ENCODE measurements at places on chromosomes 5 and 9. TPM values are rescaled to one million over a fixed set of nuclear protein-coding genes. Genes with fewer than 3 reads are reported as not detected.

The ARID3C gene
- total RNA-seq, result not detected

The SET gene
- 153 TPM for total RNA-seq

The NPR3 gene
- total RNA-seq, result 0.58 TPM

The ENC1 gene
- total RNA-seq, result 27.4 TPM

The ADAMTS2 gene
- 4.4 TPM for total RNA-seq

The TAF11L14 gene
- not detected for total RNA-seq

The WASHC1 gene
- total RNA-seq, result 21.2 TPM

The CDH6 gene
- total RNA-seq, result 1.1 TPM

The ZNF169 gene
- 9.5 TPM for total RNA-seq

The CD274 gene
- total RNA-seq, result 1.7 TPM

DNA sequence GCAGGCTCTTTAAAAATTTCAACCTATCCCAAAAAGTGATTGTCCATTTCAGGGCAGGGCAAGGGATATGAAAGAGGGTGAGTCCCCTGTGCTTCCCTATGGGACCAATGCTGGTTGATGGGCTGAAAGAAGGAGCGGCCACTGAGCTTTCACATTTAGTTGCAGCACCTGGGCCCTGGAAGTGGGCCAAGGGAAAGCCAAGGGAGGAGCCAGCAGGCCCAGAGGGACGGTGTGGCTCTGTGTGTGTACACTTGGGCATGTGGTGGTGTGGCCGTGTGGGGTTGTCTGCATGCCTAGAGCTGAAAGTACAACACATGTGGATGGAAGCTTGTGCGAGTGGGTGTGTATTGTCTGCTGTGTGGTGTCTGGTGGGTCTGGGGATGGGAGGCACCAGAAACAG, 14.0 kb upstream of the PSMD5 start:
- DNase-seq, result peak; percentile 73

DNA sequence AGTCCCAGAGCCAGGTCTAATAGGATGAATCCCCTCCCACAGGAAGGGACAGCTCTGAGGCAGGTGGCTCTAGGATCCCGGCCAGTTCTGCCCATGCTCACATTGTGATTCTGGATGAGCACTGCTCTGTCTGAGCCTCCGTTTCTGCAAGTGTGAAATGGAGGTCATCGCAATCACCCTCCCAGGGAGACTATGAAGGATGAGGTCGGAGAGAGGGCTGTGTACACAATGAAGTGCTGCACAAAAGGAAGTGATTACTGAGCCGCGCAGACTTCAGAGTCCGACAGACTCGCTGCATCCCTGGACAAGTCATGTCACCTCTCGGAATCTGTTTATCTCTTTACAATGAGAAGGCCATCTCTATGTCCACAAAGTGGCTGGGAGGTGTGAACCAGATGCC, 21.7 kb downstream of the LHX6 start:
- DNase-seq, result no peak

- no peak for DNase-seq
These were observed 70.9 kb downstream of the PRLR start for GRCh38 chr5:35159370-35159742.

- no peak for DNase-seq
These were observed 284.2 kb upstream of the IRX1 start for GRCh38 chr5:3311433-3311832.

- DNase-seq, result no peak
These were observed 1.7 kb downstream of the TSSK1B start for GRCh38 chr5:113433071-113433470.

DNA sequence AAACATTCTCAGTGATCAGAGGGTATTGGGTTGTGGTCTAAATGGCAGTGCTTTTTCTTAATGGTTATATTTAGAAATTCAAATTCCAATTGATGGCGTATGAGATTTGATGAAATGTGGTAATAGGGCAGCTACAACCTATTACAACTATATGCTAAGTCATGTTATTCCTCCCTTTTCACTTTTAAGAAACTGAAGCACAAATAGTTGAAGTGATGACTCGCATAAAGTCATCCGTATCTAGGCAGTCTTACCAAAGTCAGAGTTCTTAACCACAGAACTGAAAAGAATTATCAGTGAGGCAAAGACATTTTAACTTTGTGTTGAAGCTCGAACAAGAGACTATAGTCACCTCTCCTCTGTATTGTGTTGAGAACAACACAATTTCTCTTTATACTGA, 28.2 kb downstream of the C9orf152 start:
- DNase-seq, result no peak

GRCh38 chr9:113479174-113479621, 15.7 kb downstream of the RGS3 start:
- peak; percentile 33 for DNase-seq

DNA sequence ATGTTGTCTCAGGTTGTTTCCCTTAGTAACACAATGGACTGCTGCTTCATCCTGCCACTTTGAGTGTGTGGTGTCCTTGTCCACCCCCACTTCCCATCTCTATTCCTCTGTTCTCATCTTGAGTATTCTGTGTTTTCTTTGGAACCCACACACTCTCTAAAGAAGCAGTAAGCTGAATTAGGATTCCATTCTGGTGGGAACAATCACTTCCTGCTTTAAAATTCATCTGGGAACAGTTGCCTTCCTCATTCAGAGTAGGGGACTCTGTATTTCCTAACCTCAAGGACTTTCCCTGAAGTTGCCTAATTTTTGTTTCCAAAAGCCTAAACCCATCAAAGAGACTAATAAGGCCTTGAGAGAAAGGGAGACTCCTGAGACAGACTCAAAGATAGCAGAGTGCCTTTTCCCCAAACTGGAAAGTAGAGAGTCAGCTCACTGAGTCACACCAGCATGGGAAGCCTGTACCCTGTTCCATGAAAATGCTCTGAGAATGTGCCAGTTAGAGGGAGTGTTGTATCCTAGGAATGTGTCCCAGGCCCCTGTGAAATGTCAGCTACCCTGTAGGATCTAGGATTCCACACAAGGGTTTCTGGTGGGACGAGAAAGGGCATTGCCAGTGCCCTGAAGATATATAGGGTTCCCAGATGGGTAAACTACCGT, 63.6 kb downstream of the CCDC192 start:
- no peak for DNase-seq

GRCh38 chr5:91235271-91235694, 147.8 kb downstream of the ARRDC3 start:
- DNase-seq, result no peak

- no peak for DNase-seq
These were observed 482.0 kb downstream of the PSAT1 start for GRCh38 chr9:78778861-78779374.

DNA sequence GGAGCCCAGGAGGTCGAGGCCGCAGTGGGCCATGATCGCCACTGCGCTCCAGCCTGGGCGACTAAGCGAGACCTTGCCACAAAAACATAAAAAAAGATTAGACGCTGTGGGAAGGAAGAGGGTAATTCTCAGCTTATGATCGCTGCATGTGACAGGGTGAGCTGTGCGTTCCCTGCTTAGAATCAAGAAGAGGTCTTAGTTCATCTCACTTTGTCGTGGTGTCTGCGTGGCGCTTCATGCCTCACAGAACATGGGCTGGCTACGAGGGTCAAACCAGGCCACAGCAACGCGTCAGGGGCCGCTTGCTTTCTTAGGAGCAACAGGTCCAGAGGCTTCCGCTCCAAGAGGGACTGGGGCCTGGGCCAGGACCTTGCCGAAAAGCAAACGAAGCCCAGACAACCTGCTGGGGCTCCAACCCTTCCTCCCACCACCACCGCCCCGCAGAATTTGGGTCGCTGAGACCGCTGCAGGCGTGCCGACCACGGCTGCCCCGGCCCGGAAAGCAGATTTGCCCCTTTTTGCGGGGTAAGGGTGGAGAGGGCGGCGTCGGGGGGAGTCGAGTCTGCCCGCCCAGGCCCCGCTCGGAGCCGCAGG, 10.0 kb upstream of the GRIN1 start:
- DNase-seq, result peak; percentile 26

GRCh38 chr9:88291856-88292255, 96.4 kb upstream of the SPIN1 start:
- DNase-seq, result no peak

GRCh38 chr5:80540691-80541090, 29.4 kb downstream of the ANKRD34B start:
- DNase-seq, result no peak

GRCh38 chr5:164433106-164433870, 927.9 kb downstream of the MAT2B start:
- no peak for DNase-seq

GRCh38 chr5:157817928-157818327, 41.0 kb downstream of the CLINT1 start:
- no peak for DNase-seq

DNA sequence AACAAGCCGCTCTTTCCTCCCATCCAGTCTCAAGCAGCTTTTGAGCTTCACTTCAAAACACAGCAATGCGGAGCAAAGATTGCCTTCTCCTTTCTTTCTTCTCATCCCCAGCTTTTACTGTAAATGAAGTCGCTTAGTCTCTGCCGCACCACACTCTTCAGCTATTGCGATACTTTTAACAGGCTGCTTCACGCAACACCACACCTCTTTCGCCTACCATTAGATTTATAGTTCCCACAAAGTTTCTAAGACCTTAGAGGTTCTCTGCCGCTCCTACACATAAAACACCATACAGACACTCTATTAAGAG, 711 bp downstream of the PGGT1B start:
- no peak for DNase-seq

DNA sequence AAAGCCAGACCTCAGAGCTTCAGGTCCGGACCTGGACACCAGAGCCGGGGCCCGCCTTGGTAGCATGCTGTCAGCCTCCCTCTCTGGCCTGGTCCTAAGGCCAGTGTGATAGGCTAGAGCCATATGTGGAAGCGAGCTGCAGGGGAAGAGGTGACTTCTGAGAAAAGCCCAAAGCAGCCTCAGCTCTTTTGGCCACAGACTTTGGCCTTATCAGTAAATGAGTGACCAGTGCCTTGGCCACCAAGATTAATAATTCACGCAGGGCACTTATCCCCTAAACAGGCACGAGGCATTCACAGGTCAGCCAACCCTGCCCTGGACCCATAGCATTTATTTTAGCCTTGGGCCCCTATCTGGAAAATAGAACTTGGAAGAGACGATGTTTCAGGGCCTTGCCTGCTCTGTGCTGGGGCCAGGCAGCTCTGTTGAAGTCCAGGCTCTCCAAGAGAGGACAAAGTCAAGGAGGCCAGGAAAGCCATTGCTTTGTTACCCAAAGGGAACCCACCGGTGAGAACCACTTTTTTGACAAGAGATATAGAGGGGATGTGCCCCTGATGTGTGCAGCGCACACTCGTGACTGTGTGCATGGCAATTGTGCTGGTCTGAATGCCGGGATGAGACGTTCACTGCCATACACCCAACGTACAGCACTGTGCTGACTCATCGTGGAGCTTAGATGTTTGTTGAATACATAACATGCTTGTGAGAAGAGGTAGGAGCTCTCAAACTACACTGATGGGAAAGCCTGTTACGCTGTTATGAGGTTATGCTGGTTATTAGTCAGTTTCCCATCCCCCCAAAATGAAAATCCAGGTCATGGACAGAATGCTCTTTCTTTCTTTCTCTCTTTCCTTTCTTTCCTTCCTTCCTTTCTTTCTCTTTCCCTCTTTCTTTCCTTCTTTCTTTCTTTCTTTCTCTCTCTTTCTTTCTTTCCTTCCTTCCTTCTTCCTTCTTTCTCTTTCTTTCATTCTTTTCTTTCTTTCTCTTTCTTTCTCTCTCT, 5.0 kb upstream of the SLC34A1 start:
- no peak for DNase-seq

GRCh38 chr5:82734347-82734746, 342.8 kb downstream of the TMEM167A start:
- no peak for DNase-seq

- DNase-seq, result no peak
These were observed 302.4 kb downstream of the MAT2B start for GRCh38 chr5:163807781-163808180.

DNA sequence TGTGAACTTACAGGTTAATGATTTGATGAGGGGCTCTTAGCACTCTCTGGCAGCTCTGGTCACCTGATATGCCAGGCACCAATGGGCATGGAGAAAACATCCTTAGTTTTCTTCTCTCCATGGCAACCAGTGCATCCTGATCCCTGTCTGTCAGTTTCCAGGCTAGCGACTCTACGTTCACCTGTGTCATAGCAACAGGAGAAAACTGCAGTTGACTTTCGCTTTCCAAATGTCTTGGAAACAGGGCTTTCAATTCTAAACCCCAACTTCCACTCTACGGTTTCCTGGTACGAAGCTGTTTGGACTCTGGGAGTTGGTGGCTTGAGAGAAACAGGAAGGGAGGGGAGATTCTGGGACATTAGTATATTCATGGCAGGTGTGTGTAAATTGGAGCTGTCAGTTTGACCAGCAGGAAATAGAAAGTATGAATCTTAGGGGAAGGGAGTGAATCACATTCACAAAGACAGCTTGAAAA, 74.4 kb downstream of the SLC28A3 start:
- peak; percentile 41 for DNase-seq

GRCh38 chr5:160369990-160370712, at the start of gene C1QTNF2:
TSS of gene C1QTNF2 (minus strand) at chr5:160370626. CDS start at chr5:160355011, 15,615 bp downstream.
- peak; percentile 43 for DNase-seq

- no peak for DNase-seq
These were observed 816 bp downstream of the RBM18 start for GRCh38 chr9:122263699-122264349.

DNA sequence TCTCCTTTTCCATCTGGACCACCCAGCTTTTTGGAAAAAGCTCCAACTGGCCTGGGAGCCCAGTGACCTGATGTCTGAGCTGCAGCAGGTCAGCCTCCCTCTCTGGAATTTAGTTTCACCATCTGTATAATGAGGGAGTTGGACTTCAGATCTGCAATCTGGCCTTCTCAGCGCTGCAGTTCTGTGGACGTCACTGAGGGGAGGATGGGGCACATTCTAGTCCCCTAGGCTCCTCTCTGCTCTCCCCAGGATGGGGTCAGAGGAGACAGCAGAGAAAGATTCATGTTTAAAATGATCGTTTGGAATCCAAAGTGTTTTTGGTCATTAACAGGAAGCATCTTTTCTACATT, 10.2 kb downstream of the OR13J1 start:
- no peak for DNase-seq

DNA sequence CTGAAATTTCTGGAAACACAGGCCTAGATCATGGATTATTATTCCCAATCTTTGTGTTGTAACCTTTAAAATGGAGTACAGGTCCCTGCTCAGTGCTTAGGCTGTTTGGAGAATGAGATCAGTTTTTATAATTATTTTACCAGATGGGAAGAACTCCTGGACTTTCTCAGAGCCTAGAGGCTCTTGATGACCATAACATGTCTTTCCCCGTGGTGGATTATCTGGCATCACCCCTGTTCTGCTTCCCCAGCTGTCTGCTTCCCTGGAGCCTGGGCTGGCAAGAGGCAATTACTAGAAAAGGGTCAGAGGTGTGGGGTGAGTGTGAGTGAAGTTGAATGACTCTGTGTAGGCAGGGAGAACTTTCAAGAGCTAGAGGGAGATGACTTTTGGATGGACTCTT, 143.0 kb downstream of the CARTPT start:
- DNase-seq, result no peak

DNA sequence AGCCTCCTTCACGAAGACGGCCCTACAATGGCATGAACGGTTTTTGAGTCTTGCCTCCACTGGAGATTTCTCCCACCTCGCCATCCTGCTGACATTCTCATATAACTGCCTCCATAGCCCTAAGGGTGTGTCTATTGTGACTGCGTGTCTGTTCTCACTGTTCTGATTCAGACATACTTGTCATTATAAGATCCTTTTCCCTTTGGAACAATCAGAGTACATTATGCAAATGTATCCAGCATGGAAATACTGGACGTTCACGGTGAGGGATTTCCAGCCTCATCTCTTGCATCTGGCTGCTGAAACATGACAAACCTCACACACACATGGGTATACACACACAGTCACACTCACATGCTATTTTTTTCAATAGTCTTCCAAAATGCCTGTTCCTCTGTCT, 402.1 kb downstream of the DIRAS2 start:
- no peak for DNase-seq
